C1 segment of cervical spinal cord (tissue), 14 donors: ENCODE measurements at places on chromosomes 2 and 18.

DNA sequence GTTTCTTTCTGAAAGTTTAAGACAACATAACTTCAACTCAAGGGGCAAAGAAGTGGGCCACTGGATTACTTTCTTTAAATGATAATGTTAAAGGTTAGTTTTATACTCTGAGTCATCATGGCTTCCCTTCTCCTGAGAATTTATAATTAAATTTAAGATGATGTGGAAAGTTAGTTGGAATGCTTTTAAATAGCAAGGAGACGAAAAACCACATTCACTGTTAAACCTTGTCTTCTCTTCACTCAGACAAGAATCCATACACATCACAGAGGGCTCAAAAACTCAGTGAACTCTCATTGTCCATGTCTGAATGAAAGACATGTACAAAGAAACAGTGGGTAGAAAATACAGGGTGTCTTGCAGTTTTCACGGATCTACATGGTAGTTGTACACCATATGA lies 65.6 kb downstream of the COL5A2 start:
- DNase-seq, result no peak

DNA sequence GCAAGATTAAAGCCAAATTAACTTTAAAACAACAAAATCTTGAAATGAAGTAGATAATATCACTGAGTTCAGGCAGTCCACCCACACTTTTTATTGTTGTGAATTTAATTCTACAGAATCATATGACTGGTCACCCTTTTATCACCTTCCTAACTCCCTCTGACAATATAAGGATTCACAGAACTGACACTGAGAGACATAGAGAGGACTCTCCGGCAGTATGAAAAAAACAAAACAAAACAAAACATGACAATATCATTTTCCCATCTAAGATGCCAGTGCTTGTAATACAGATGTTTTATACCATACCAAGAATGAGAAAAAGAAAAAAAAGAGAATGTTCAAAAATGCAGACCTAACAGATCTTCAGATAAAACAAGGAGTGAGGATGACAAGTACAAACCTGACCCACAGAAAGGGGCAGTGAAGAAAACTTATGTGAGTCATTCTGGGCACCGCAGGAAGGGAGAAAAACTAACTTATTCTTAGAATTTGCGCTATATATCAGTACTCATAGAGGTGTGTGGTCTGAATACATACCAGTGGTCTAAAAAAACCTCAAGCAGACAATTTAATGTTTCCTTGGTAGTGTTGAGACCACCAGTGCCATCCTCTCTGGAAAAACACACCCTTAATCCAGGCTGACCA lies 136.6 kb downstream of the ZAP70 start:
- no peak for DNase-seq

DNA sequence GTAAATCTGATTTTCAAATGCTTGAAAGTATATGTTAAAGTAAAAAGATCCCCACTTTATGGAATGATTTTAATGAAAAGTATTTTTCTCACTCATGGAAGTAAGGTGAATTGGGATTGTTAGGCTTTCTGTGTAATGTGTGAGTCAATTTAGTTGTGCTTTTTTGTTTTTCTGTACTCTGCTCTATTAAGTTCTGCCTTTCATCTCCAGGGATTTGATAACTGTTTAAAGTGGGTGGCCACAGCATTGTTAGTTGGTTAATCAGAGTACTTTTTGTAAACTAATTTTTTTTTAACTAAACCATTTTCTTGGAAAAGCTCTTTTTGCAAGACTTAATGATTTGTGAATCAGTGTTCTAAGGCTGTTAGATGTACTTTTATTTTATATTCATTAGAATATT lies 76.8 kb downstream of the ABI2 start:
- no peak for DNase-seq

- no peak for DNase-seq
Measured at GRCh38 chr2:63673865-63674533, 85.2 kb downstream of the MDH1 start.

GRCh38 chr2:29802986-29803385 lies 118.4 kb downstream of the ALK start:
- DNase-seq, result no peak

- no peak for DNase-seq
Measured at GRCh38 chr2:171723716-171724683, 36.7 kb downstream of the DYNC1I2 start.

GRCh38 chr2:84959566-84960506 lies 11.1 kb upstream of the KCMF1 start:
- no peak for DNase-seq

GRCh38 chr18:34864836-34865497 lies 154.9 kb downstream of the DTNA start:
- no peak for DNase-seq

GRCh38 chr2:11097854-11098387 lies 57.3 kb upstream of the SLC66A3 start:
- no peak for DNase-seq

DNA sequence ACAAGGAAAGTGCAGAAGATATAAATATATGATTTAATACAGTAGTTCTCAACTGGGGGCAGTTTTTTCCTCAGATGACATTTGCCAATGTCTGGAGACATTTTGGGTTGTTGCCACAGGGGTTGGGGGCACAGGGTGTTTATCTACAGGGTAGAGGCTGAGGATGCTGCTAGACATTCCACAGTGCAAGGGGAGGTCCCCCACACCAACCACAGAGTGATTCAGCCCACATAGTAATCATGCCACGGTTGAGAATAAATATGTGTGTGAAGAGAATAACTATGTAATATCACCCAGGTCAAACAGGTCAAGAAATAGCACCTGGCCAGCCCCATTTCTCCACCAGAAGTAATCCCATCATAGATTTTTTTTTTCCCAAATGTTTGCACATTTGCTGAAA lies 17.9 kb downstream of the DYSF start:
- DNase-seq, result no peak

GRCh38 chr2:180366481-180366880 lies 359.4 kb upstream of the CWC22 start:
- no peak for DNase-seq

DNA sequence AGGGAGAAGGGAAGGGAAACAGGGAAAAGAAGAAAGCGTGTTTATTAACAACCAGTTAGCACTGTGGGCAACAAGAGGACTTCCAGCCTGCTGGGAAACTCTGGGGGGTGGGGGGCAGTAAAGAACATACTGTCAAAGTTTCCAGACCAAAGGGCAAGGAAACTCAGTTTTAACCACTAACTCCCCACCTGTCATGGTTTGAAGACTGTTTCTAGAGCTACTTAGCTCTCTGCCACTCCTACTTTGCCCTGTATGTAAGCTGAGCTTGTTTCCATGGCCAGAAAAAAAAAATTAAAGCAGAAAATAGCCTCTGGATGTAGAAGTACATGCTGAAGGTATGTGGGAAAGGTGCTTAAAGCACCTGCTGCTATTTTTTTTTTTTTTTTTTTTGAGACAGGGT lies 11.0 kb upstream of the PTPN2 start:
- no peak for DNase-seq

- no peak for DNase-seq
Measured at GRCh38 chr2:72914589-72915319, 2.6 kb upstream of the EMX1 start.

GRCh38 chr2:61632276-61633169 lies 94.4 kb upstream of the XPO1 start:
- no peak for DNase-seq

- DNase-seq, result no peak
Measured at GRCh38 chr2:95346738-95347671, 49.9 kb downstream of the KCNIP3 start.

GRCh38 chr2:206863196-206863595 lies 76.1 kb upstream of the CPO start:
- DNase-seq, result no peak

- DNase-seq, result no peak
Measured at GRCh38 chr2:22999951-23000350, 385.0 kb upstream of the KLHL29 start.

DNA sequence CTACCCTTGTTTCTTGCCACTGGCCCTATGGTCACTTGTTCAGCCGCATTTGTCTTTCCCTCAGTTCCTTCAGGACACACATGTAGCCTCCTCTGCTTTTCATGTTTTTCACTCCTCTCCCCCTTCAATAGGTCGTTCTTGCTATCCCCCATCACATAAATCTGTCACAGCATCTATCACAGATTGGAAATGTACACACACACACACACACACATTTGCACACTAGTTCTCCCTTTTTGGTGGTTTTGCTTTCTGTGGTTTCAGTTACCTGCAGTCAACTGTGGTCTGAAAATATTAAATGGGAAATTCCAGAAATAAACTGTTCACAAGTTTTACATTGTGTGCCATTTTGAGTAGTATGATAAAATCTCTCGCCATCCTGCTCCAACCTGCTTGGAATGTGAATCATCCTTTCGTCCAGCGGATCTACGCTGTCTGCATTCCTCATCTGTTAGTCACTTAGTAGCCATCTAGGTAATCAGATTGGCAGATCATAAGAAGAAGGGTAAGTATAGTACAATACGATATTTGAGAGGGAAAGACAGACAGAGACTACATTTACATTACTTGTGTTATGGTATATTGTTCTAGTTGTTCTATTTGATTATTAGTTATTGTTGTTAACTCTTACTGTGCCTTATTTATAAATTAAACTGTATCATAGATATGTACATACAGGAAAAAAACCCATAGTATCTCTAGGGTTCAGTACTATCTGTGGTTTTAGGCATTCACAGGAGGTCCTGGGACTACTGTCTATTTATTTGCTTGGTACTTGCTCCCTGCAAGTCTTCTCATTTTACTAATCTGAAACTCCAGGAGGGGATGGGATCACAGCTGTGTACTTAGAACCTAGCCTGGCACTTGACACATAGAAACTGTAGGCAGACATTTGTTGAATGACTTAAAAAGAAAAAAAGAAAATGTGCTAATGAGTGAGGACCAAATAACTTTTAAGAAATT lies 86.1 kb upstream of the PNPT1 start:
- DNase-seq, result no peak

- DNase-seq, result no peak
Measured at GRCh38 chr2:240107477-240107796, 28.7 kb downstream of the COPS9 start.

GRCh38 chr2:10331702-10332401 lies 29.1 kb downstream of the HPCAL1 start:
- DNase-seq, result no peak
